ENCODE measurements at places on chromosomes 16 and 17. TPM values are rescaled to one million over a fixed set of nuclear protein-coding genes. Genes with fewer than 3 reads are reported as not detected.

DNA sequence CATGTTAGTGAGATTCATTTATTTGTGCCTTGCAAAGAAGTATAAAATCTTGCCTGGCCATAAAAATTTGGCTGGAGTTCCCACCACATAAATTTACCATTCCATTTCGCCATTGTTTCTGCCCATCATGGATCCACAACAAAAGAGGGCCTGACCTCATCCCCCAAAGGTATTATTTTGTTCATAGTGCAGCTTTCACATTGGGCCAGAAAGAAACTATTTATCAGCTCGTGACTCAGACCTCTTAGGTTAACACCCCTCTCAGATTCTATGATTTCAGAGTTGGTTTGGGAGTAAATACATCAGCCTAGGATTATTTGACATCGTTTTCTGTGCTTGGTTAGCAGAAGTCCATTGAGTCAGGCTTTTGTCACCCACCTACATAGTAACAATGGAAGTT lies 108.1 kb downstream of the SHISA6 start:
- no peak for DNase-seq

DNA sequence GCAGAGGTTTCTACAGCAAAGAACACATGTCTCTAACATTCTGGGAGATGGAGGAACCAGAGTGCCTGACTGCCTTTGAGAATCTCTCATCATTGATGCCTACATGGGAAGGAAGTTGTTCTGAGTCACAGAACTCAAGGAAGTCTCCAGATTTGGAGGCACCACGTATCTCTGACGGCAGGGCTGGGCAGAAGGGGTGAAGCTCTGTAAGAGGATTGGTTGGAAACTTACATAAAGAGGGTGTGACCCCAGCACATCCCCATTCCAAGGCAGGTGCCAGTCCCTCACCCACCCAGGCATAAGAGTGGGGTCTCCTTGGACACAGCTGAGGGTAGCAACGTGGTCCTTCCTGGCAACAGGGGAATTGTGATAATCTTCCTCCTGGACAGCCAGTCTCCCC lies 17.4 kb downstream of the TNFRSF13B start:
- no peak for DNase-seq

The KRT25 gene
- not detected for polyA plus RNA-seq

The CCDC78 gene
- 4.8 TPM for polyA plus RNA-seq

Measured in renal pelvis (tissue), 12 donors.